SHP77 treated with DMSO at 0.1 percent for 48 hours (cell line): ENCODE measurements at places on chromosomes 1 and 21.

DNA sequence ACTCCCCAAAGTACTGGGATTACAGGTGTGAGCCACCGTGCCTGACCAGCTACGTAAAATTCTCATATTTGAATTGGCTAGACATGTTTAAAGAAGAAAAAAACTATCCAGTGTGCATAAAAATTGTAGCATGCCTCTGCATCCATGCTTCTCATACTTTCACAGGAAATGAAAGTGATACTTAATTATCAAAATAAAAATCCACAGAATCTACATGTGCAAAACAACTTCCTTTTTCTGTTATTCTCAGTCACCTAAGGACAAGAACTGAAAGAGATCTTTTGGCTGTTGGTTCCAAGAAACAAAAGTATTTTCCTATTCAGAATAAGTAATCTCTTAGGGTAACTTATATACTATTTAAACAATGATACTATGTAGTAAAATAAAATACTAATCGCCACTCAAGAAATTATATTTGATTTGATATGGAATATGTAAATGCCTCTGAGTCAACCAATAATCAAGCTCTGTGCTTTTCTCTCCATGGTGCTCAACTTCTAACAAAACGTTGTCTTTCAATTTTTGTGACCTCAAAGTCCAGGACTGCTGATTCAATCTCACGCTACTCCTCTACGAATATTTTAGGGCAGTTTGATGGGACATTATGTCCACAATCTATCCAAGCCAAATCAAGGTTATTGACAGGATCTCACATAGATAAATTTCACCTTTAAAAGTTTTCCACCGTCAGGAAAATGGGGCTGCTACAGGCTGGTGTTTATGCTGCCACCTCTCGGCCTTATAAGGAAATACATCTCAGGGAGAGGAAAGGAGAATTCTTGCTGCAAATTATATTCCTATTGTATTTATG is 102.7 kb downstream of the ZNF281 start:
- DNase-seq: no peak

- DNase-seq: no peak
Measured at GRCh38 chr1:167819849-167820683, 93.9 kb downstream of the ADCY10 start.

DNA sequence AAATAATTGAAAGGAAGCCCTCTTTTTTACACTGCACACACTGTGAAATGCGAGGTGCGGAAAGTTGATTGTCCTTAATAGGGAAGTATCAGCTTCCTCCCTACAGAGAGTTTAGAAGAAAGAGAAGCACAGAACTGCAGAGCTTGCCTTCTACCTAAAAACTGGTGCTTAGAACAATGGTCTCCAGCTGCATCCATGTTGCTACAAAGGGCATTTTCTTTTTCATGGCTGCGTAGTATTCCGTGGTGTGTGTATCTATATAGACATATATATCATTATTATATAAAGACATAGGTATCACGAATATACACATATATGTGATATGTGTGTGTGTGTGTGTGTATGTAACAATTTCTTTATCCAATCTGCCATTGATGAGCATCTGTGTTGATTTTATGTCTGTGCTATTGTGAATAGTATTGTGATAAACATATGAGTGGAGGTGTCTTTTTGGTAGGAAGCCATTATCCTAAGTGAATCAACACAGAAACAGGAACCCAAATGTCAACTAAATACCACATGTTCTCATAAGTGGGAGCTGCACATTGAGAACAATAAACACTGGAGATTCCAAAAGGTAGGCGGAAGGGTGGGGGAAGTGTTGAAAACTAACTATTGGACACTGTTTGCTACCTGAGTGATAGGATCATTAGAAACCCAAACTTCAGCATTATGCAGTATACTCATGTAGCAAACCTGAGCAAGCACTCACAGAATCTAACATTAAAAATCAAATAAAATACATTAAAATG is 290.0 kb upstream of the RUNX1 start:
- DNase-seq: no peak

DNA sequence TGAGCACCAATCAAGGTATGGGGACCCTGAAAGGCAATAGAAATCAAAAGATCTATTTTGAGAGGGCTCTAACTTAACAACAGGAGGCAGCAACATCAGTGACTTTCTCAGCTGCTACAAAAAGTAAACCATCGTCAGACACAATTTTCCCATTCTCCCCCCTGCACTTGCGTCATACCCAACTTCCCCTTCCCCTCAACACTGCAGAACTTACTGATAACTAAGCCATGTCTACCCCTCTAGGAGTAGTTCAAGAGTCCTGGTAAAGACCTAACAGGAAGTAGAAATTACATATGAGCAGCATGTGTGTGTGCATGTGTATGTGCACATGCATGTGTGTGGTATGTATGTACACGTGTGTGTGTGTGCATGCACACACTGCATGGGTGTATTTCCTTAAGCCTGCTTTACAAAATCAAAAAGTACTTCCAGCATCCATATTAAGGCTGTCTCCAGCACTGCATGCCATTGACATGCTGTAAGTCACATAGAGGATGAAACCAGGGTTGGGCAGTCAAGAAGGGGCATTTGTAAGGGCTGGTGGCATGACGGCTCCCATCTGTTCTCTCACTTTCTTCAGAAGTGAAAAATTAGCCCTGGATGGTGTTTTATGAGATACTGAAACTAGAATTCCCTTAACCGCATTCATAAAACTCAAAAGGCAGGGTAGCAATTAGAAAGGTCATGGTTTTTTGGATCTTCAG is 460.1 kb upstream of the RUNX1 start:
- no peak for DNase-seq

GRCh38 chr1:37290718-37291117 is 183.7 kb upstream of the ZC3H12A start:
- no peak for DNase-seq

DNA sequence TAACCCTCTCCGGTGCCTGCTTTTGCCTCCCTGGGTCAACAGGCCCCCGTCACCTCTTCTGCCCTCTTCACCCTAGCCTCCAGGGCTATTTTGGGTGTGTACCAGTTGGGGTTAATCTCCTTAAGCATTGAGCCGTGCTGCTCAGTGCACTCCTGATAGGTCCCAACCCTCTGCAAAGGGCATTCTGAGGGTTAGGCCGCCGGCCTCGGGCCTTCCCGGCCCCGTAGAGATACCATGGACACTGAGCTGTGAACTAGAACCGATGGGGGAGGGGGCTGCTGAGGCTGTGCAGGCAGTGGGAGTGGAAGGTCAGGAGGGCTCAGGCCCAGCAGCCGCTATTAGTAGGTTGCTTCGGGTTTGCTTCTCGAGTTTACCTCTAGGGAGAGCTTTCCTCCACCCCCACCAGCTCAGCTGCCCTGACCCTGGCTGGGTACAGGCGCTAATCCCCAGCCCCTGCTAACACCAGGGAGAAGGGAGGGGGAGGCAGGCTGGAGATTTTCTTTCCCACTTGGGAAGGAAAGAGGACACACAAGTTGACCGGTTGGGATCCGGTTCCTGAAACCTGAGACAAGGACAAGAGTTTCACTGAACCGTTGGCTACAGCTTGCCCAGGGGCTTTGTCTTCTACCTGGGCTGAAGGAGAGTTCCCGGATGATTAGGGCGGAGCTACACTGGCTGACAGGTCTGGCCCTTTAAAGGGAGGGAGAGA is 4.8 kb downstream of the LMOD1 start:
- no peak for DNase-seq

- DNase-seq: no peak
Measured at GRCh38 chr1:233587958-233588799, 25.7 kb upstream of the KCNK1 start.

DNA sequence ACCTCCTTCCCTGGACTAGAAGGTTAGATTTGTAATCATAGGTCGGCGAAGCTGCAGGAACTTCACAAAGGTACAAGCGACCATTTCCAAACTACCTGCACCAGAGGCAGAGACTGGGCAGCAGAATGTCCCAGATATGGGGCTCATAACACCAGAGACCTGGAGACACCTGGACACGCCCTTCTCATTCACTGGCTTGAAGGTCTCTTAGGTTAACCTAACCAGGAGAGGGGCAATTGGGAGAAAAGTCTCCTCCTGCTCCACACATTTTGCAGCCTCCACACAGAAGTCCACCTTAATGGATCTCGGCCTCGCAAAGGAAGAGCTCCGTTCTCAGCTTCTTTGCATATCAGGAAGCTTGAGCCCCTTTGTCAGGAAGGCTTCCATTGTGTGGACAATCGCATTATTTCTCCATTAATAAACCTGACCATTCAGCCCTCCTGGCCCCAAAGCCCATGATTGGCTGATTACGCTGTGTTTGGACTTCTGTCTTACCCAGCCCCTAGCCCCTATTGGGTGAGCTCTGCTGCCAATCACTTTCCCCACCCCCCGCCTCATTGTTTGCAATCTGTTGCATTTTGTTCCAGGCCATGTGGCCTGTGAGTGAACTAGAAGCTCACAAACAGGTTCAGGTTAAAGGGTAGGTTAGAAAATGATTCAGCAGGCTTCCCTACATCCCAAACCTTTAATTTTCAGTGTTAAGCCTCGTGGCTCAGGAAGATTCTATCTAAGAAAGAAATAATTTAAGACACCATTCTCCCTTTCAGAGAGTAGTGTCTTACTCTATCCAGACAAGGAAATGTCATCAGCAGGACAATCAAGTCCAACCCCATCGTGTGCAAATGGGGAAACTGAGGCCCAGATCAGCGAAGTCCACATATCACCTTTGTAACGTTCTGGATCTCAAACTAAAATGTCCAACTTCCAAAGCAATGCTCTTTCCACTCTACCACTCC is 2.8 kb downstream of the MYCL start:
- DNase-seq: no peak

DNA sequence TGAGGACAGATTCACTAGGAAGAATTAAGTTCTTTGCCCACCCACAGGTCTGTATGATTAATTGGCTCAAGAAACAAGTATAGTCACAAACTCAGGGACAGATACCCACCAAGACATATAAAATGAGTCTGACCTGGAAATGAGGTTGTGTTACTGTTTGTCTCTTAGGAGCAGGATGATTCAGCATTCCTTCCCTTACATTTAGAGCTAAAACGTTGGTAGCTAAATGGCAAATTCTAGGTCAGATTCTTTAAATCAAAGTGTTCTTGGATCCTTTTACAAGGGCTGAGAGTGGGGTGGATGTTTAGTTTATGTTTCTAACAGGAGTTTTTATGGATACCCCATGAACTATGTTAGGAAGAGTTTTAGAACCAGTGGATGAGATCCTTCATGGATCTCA is 4.7 kb downstream of the RIMKLA start:
- DNase-seq: no peak

- no peak for DNase-seq
Measured at GRCh38 chr1:85888921-85889320, 180.7 kb upstream of the ZNHIT6 start.

DNA sequence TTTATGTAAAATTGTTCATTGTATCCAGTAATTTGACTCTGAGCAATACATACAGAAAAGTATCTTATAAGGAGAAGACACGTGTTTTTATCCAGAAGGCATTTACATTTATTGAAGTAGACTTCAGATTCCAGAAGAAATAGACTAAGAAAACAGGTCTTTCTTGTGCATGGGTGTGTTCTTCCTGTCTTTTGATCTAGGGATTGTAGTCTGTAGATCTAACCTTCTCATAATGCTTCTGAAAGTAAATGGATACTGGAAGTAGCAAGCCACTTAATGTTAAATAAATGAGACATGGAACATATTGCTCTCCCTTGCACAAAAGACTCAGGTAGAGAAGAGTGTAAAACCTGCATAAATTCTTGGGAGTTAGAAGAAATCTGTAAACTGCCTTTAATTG is 853.2 kb upstream of the B3GALT2 start:
- DNase-seq: no peak

- DNase-seq: no peak
Measured at GRCh38 chr21:31447505-31447904, 103.4 kb upstream of the TIAM1 start.

DNA sequence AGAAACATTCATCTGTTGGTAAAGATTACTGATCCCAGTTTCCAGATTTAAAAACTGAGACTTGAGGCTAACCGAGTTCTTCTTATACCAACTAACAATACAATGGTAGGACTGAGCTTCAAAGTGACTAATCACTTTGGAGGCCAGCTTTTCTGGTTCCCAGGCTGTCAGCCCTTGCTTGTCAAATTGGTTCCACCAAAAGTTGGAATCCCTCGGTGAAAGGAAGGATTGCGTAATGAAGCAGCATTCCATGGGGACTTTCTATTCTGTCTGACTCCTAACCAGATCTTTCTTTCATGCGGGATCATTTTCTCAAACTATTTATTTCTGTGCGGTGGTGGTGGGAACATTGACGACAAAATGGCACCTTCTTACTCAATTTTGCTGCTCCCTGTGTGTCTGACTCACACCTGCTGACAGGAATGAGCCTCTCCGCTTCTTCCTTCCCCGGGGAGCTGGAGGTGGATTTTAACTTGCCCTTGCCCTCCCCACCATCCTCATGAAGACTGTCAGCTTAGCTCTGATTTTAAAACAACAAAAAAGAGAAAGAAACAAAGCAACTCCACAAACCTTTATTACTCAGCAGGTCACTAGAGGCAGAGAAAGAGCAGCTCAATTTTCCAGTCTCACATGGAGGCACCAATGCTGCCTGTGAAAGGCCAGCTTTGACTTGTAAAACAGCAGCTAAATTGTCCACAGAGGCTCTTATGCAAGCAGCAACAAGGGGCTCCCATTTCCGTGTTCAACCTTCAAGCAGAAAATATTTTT is 32.9 kb upstream of the RASAL2 start:
- no peak for DNase-seq
